Stimulated activated CD4-positive, alpha-beta T cell treated with anti-CD3 and anti-CD28 coated beads, TNF-alpha, amount 100 ng/mL, for 4 hours (primary cell): ENCODE measurements at places on chromosomes 16 and 17.
A peak's percentile ranks its signal among the peaks of the same experiment; 100 is the strongest.

DNA sequence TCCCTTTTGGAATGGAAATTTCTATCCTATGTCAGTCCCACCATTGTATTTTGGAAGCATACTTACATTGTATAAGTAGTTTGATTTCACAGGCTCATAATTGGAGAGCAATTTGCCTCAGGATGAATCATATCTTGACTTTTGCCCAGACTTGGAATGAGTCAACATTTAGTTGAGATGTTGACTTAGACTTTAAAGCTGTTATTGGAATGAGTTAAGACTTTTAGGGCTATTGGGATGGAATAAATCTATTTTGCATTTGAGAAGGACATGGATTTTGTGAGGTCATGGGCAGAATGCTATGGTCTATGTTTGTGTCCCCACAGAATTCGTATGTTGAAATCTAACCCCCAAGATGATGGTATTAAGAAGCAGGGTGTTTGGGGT, 12.2 kb upstream of the ZNF594 start:
- no peak for DNase-seq

DNA sequence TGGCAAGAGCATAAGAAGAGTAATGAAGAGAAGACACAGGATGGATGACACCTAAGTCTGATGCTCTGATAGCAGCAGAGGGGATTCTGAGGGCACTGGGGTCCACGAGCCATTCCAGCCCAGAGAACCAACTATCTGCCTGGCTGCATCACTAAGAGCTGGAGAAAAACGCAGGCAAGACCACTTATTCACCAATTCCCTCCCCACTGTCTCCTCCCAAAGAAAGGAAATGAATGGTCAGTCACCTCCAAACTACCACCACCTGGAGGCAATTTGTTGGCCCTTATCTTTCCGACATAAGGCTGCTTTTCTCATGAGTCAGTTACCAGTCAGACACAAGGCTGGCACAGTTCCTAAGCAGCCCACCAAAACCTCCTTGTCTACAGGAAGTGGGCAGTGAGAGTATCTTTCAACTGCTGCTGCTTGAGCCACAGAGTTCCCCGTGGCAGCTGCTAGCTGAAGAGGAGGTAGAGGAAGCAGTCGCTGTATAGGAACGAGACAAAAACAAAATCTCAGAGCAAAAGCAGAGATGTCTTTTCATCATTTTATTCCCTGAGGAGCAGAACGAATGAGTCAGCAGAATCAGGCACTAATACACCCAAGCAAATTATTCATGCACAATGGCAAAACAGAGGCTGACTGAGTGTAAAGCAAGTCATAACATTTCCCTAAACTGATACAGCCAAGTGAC, 111.1 kb downstream of the SMG6 start:
- DNase-seq: no peak

DNA sequence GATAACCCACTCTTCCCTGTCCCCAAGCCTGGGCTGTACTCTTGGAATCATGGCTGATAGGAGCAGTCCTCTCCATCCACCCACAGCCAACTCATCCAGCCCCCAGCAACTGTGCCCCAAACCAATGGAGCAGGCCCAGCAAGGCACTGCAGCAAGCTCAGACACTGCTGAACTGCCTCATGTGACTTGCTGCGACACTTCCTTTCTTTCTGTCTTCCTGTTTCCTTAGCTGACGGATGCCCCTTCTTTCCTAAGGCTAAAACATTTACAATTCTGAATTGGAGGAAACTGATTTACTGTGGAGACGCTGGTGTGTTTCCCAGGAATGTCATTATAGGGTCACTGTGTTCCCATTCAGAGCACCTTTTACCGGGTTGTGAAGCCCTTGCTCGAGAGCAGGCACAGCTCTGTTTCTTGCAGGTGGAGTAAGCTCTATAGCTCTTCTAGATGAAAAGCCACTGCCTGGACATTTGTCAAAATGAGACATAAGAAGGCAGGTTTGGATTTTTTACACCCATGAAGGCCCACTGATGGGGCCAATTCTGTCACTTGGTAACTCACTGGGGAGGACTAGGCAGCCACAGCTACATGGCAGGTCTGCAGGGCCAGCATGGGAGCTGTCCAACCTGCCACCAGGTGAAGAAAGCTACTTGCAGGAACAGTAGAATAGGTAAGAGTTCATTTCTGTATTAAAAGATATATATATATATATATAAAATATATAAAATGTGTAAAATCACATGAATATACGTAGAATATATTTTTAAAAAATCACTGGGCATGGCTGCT, 27.4 kb downstream of the TMEM11 start:
- DNase-seq: no peak

DNA sequence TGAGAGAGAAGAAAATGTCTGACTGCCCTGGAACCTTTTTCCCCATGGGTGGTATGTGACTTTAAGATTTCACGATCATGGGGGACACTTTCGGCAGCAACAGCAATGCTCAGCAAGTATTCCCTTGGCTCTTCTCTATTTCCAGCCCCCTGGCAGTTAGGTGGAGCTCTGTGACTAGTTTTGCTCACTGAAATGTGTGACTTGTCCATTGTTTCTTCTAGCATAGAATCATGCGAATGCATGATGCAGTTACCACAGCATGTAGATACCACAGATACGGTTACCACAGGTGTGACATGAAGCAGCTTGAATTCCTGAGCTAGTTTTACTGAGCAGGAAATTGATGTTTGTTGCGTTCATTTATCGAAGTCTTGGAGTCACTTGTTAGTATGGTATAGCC, 1034.5 kb upstream of the EEF2KMT start:
- DNase-seq: no peak

GRCh38 chr16:56880176-56880575, 15.2 kb downstream of the SLC12A3 start:
- DNase-seq: no peak

DNA sequence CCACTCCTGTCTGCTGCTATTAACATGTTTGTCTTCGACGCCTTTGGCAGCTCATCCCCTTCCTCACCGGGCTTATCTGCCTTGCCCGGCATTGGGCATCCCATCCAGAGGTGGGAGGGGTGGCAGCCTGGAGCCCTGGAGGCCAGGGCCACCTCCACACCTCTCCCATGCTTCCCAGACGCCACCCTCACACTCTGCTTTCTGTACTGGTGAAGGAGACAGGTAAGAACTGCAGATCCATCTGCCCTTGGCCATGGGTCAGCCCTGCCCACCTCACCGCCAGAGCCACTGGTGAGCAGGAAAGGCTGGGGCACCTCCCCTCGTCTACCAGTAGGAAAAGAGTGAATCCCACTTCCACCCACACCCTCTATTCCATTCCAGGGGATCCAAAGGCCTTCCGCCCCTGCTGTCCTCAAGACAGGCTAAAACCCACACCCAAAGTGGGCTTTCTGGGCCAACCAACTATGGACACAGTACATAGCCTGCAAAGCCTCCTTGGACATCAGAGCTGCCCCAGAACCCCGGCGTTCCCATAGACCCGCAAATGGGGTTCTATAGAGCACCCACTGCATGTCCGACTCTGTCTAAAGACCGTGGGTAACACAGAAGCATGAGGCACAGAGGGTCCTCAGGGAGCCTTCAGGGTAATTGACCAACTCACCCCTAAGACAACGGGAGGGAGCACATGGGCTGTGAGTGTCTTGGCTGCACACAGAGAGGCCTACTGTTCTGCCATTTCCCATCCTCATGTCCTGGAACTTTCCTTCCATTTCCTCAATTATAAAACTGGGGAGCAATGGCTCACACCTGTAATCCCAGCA, 23.4 kb upstream of the RBFOX3 start:
- no peak for DNase-seq

- DNase-seq: no peak
Observed at GRCh38 chr17:17179371-17179827, 26.7 kb downstream of the PLD6 start.

GRCh38 chr17:1485423-1486376, 6.8 kb downstream of the MYO1C start:
- DNase-seq: peak; percentile 51

GRCh38 chr16:66332634-66333610, 33.6 kb upstream of the CDH5 start:
- DNase-seq: no peak

- no peak for DNase-seq
Observed at GRCh38 chr17:35809855-35810461, 674 bp downstream of the TAF15 start.

GRCh38 chr17:72176951-72177660, 56.3 kb downstream of the SOX9 start:
- no peak for DNase-seq

- DNase-seq: no peak
Observed at GRCh38 chr17:3990386-3991127, 26.3 kb upstream of the ATP2A3 start.

DNA sequence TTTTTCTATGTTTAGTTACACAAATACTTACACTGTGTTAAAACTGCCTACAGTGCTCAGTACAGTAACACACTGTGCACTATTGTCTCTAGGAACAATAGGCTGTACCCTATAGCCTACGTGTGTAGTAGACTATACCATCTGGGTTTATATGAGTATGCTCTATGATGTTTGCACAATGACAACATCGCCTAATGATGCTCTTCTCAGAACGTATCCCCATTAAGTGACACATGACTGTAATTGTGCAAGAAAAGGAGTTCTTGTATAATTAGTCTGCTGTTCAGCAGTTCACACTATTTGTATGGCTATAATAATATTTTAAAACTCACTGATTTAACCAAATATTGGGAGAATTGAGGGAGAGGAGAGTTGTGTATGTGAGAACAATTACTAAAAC, 173.7 kb downstream of the TRIM37 start:
- DNase-seq: no peak
